ENCODE measurements at places on chromosomes 16 and 17.

GRCh38 chr17:39609416-39610025 is 1.8 kb upstream of the NEUROD2 start:
- DNase-seq, result no peak

DNA sequence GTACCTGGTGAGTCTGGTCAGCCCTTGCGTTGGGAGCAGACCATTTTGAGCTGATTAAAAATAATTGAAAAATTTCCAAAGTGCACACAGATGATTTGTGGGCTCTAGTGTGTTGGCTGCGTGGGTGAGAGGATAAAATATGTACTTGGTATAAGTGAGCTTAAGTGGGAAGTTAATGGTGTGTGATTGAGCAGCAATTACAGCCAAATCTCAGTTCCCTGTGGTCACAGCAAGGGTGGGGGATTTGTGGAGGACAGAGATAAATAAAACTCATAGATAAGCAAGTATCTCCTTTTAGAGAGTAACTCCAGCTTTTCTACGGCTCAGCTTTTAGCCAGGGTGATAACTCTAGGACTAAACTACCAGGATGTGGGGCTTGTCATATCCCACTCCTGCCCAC is 390.4 kb downstream of the UTP18 start:
- DNase-seq, result no peak

GRCh38 chr17:52995881-52996280 is 826.8 kb upstream of the KIF2B start:
- no peak for DNase-seq

GRCh38 chr16:4625560-4626159 is 1.0 kb downstream of the MGRN1 start:
- DNase-seq, result no peak

DNA sequence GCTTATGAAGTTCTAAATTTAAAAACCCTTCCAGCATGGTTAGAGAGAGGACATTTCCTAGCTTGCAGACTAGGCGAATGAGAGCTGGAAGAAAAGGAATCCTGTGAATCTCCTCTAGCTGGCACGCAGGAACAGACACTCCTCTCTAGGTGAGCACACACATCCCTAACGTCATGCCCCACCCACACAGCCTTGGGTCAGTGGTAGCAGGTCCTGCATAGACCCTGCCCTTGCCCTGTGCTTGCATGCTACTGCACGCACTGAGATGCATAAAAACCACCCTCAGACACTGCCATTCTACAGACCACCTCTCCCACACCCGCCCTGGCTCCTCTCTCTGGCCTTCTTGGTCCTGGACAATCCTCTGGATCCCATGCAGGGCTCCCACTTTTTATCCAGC is 23.5 kb downstream of the CES1 start:
- DNase-seq, result no peak
